Muscle of arm (tissue), 14 donors: ENCODE measurements at places on chromosomes 3 and 15. TPM values are rescaled to one million over a fixed set of nuclear protein-coding genes. Genes with fewer than 3 reads are reported as not detected.

The MYL3 gene
- polyA plus RNA-seq, result 337 TPM

DNA sequence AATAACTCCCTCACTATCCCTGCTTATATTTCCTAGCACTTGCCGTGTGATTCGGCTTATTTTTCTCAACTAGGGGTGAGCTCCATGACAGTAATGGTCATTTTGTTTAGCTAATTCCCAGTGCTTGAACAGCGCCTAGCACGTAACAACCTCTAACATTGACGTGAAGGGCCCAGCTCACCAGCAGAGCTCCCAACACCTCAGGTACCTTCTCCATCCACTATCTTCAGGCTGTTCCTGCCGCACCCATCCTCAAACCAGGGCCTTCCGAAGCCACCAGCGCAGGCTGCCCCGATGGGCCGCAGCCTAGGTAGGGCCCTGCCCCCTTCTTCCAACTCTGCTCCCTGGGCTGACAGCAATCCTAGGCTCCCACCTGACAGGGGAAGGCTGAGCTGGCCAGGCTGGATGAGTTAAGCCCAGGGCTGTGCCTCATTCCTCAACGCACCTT lies 751 bp upstream of the RPS17 start:
- no peak for DNase-seq

The IFT122 gene
- 28.8 TPM for polyA plus RNA-seq

DNA sequence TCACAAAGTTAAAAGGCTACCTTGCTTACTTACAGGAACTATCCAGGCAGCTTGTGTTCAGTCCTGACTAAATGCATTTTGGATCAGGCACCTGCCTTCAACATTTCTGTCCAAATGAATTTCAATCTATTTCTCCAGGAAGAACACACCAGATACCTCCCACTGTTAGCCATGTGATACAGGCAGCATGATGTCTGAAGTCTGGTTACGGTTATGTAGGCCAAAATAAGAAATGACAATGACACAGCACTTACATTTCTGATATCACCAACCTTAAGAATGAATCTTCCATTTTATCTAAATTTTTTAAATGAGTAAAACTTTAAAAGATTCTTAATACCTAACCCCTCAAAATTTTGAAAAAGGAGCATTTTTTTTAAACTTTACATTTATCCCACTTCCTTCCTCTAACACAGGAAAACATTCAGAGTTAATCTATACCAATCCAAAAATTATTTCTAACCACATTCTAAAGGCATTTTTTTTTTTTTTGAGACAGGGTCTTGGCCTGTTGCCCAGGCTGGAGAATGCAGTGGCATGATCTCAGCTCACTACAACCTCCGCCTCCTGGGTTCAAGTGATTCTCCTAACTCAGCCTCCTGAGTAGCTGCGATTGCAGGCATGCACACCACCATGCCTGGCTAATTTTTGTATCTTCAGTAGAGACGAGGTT lies at the start of gene MAP4:
MAP4 (minus strand) TSS at position 116 of the 673 bp plus-strand sequence. CDS start 17,556 bp downstream, outside the sequence.
- DNase-seq, result no peak

The TLR9 gene
- 0.12 TPM for polyA plus RNA-seq

The ACY1 gene
- 7.7 TPM for polyA plus RNA-seq

GRCh38 chr15:61248790-61249189 lies 19.7 kb upstream of the RORA start:
- no peak for DNase-seq

GRCh38 chr15:64149424-64149823 lies 2.1 kb upstream of the SNX22 start:
- no peak for DNase-seq

The SH2D7 gene
- 0.15 TPM for polyA plus RNA-seq

- DNase-seq, result no peak
Measured at GRCh38 chr15:91243826-91244225, 143.8 kb downstream of the SV2B start.

- DNase-seq, result peak; percentile 64
Measured at GRCh38 chr3:12662593-12663400, 1.1 kb downstream of the RAF1 start.
